ENCODE measurements at places on chromosomes 12 and 14. TPM values are rescaled to one million over a fixed set of nuclear protein-coding genes. Genes with fewer than 3 reads are reported as not detected.

The TCL1B gene
- total RNA-seq = not detected

The SLC39A2 gene
- 0.14 TPM for total RNA-seq

The TBC1D30 gene
- total RNA-seq = under 0.01 TPM

The ACOT4 gene
- total RNA-seq = 0.57 TPM

The MYF6 gene
- total RNA-seq = not detected

The GRIN2B gene
- total RNA-seq = not detected

The RALGAPA1 gene
- total RNA-seq = 21.7 TPM

The LYZ gene
- total RNA-seq = 1.0 TPM

The RNASE3 gene
- not detected for total RNA-seq

The SLC5A8 gene
- total RNA-seq = not detected

The SERPINA10 gene
- not detected for total RNA-seq

The LRP1-AS gene
- total RNA-seq = not detected

The SRRM4 gene
- not detected for total RNA-seq

The TAS2R7 gene
- not detected for total RNA-seq

The CHST11 gene
- total RNA-seq = 34.4 TPM

The JDP2 gene
- total RNA-seq = 28.2 TPM

The PRICKLE1 gene
- total RNA-seq = 2.3 TPM

The GPR68 gene
- 6.1 TPM for total RNA-seq

The NOXRED1 gene
- 0.22 TPM for total RNA-seq

The ALG10B gene
- 1.8 TPM for total RNA-seq

The MYF5 gene
- not detected for total RNA-seq

The TGM1 gene
- 1.5 TPM for total RNA-seq

The DEGS2 gene
- not detected for total RNA-seq

The SLCO1B1 gene
- not detected for total RNA-seq

The SSPN gene
- total RNA-seq = 2.2 TPM

The LRP1 gene
- total RNA-seq = 257 TPM

The PKP2 gene
- 3.7 TPM for total RNA-seq

The RASSF8 gene
- 80.6 TPM for total RNA-seq

The GPRC5D gene
- not detected for total RNA-seq

The P2RX2 gene
- not detected for total RNA-seq

The NRXN3 gene
- total RNA-seq = 0.22 TPM

The LIN7A gene
- total RNA-seq = 0.57 TPM

The GUCY2C gene
- total RNA-seq = not detected

The MYO1H gene
- total RNA-seq = not detected

The NEUROD4 gene
- not detected for total RNA-seq

The METTL17 gene
- total RNA-seq = 33.3 TPM

The PPFIA2 gene
- total RNA-seq = not detected
